Stimulated activated CD4-positive, alpha-beta T cell treated with anti-CD3 and anti-CD28 coated beads, Interleukin-2, amount 100 ng/mL, for 48 hours (primary cell): ENCODE measurements at places on chromosomes 7 and 10.
A peak's percentile ranks its signal among the peaks of the same experiment; 100 is the strongest.

GRCh38 chr7:29865526-29865925 is 59.2 kb downstream of the WIPF3 start:
- DNase-seq = no peak

DNA sequence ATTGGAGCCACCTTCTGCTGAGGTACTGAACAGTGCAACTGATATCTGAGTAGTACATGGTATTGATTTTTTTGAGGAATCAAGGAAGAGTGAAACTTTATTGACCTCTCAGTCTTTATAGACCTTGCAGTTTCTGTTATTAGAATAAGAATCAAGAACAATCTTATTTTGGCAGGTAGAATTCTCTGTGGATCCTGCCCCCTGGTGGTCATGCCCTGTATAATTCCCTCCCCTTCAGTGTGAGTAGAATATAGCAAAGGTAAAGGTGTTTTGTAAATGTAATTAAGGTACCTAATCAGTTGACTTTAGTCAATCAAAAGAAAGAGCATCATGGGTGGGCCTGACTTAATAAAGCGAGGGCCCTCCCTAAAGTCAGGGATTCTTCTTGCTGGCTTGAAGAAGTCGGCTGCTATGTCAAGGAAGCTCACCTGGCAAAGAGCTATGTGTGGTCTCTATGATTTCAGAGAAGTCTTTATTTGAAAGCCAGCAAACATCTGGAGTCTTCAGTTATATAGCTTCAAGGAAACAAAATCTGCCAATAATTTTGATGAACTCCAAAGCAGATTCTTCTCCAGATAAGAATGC is 142.8 kb downstream of the LSM5 start:
- DNase-seq = peak; percentile 33

DNA sequence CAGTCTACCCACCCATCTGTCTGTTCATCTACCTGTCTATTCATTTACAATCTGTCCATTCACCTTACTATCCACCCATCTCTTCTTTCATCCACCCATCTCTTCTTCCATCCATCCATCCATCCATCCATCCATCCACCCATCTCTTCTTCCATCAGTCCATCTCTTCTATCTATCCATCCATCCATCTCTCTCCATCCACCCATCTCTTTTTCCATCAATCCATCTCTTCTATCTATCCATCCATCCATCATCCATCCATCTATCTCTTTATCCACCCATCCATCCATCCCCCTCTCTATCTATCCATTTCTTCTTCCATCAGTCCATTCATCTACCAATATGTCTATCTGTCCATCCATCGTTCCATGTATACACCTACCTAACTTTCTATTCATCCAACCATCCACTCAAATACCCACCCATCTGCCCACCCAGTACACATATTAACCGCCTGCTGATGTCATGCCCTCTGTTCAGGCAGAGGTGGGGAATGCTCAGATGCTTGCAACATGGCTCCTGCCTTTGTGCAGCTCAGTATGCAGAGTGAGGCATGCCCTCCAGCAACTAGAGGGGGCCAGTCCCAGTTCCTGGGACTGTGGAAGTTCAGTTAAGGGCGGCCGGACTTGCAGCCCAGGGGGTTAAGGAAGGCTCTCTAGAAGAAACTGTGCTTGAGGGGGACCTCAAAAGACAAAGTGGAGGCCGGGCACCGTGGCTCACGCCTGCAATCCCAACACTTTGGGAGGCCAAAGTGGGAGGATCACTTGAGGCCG is 11.3 kb upstream of the MLXIPL start:
- DNase-seq = no peak

DNA sequence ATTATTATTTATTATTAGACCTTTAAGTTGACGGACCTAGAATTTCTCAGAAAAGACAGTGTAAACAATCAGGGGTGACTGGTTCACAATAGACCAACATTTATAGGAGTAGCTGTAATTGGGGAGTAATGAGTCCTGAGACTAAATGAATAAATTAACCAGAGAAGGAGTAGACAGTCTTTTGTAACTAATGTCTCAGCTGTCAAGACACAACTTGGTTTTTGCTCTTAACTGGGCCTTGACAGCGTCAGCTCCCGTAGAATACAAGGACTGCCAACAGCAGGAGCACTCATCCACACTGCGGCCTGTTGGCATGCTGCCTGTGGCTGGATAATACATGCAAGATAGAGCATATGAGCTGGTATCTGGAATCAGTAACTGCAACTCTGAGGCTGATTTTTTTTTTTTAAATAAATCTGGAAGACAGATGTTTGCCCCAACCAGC is 123.9 kb downstream of the CACNA2D1 start:
- no peak for DNase-seq

- no peak for DNase-seq
These were observed 3.7 kb downstream of the ANXA11 start for GRCh38 chr10:80201608-80202141.

DNA sequence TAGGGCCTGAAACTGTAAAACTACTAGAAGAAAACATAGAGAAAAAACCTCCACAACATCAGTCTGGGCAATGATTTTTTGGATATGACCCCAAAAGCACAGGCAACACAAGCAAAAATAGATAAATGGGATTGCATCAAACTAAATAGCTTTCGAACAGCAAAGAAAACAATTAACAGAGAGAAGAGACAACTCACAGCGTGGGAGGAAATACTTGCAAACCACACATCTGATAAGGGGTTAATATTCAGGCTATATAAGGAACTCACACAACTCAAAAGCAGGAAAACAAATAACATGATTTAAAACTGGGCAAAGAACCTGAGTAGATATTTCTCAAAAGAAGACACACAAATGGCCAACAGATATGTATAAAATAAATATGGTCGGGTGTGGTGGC is 7.7 kb upstream of the GSTK1 start:
- no peak for DNase-seq

DNA sequence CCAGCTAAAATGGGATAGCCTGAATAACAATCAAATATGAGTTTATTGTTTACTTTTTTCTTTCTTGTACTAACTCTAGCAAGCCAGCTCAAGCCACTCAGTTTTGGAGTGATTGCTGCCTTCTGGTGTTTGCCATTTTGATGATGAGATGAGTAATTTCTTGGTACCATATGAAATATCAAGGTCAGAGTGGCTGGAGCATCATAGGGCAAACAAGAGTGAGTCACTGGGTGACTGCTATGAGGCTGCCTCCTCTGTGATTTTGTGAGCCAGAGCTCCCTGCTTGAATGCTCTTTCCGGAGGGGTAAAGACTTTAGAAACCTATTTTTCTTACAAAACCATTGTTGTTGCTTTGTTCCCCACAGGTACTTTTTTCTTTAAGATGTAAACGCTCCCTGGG is 295.6 kb downstream of the PRKG1 start:
- no peak for DNase-seq

DNA sequence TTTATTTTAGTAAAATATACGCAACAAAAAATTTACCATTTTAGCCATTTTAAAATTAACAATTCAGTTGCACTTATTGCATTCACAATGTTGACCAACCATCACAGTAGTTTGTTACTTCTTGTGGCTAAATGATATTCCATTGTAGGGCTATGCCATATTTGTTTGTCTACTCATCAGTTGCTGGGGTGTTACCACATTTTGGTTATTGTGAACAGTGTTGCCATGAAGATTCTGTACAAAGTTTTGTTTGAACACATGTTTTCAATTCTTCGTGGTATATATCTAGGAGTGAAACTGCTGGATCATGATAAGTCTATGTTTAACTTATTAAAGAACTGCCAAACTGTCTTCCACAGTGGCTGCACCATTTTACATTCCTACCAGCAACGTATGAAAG is 46.3 kb upstream of the ZNF365 start:
- DNase-seq = no peak

- DNase-seq = no peak
These were observed 80.2 kb downstream of the FAM241B start for GRCh38 chr10:69710008-69710888.

- no peak for DNase-seq
These were observed 27.9 kb downstream of the OGDH start for GRCh38 chr7:44634187-44634838.

DNA sequence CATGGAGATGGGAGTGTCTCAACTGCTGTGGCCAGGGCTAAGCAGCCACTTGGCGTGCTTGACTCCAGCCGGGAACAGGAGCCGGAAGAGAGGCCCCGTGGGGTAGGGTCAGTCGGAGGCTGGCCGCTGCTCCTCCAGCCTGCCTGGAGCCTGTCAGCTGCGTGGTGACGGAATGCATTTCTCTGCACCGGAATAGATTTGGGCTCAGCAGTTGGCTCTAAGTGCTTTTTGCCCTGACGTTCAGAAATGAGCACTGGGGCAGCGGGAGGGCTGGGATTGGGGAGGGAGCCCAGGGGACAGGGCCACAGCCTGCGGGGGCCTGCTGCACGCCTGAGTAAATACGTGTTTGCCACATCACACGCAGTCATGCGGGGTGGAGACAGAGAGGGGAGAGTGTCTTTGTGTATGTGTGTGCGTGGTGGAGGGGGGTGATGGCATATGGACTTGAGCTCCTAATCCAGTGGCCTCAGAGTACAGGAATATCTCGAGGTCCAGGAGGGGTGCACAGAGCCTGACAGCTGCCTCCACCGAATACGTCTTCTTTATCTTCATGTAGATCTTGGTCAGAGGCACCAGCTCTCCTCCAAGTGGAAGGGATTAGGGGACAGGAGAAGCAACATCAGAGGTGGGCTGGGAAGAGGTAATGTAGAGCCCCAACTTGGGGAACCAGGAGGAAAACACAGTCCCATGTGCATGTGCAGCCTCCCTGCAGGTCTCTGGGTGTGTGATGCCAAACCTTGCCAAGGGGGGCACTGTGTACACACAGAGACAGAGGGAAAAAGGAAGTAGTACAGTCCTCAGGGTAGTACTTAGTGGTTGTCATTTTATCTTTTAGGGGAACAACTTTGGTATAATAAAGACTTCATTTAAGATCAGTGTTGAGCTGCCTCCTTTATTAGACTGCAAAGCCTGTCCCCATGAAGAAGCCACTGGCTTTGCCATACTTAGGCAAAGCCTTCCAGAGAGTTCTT is 151.4 kb downstream of the CDH23 start:
- DNase-seq = no peak

DNA sequence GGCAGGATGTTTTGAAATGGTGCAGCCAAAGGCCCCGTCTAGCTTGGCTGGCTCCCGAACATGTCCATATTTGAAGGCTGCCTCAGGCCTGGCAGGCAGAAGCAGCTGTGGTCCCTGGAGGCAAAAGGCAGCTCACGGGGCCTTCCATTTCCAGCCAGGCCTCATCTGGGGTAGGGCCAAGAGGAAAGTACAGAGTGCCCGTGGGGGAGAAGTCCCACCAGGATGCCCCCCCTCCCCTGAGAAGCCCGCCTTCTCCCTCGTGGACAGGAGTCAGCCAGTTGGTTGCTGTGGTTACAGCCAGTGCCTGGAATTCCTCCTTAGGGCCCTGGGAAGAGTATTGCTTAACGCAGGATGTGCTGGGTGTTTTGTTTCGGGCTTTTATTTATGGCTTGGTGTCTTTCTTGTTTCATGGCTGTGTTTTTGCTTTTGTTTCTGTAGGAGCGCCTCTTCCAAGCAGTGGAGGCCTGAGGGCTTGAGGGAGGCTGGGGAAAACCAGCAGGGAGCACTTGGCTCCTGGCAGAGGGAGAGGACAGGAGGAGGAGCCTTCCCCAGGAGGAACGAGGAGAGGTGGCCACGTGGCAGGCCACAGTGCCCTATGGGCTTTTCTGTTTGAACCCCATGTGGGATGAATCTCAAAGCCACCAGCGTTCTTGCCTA is 45.4 kb downstream of the CHST3 start:
- no peak for DNase-seq

DNA sequence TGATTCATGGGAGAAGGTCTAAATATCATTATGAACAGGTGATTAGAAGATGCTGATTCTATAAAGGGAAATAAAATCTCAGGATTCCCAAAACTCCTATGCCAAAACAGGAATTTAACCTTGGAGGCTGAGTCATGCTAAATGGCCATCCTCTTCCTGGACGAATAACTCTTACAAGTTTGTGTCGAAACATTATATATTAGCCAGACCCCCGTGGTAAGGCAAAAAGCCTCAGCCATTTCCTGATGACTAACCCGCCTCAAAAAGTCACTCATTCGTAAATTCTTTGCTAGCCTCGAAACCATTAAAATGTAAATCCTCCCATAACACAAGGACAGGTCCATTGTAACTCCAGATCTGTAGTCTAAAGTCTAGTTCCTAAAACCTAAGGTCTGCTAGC is 32.0 kb downstream of the CUL2 start:
- DNase-seq = no peak

DNA sequence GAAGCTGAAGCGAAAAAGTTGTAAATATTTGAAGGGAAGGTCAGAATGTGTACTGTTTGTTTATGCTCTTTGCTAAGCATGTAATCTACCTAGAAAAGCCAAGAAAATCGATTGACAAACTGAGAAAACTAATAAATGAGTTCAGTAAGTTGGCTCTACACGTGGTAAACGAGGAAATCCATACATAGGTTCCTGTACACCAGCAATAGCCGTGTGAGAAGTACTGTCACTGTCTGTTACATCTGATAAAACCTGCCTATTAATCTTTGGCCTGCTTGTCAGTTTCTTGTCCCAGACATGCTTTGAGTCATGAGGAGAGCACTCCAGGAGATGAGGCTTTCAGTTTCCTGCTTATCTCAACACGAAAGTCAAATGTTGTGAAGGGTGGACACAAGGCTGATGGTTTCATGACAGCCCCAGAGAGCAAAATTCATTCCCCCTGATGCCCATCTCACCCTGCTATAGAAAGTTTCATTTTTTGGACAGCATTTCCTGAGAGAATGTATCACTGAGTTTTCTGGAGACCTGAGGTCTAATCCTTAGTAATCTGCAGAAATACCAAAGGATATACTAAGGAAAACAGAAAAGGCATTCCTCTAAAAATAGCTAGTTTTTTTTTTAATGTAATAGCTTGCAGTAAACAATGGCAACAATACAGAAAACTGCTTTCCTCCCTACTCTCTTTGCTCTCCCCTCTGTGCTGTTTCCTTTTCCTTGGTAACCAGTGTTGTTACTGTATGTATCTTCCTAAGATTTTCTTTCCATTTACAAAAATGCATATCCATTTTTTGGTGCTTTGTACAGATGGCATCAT is 18.8 kb downstream of the BMPR1A start:
- no peak for DNase-seq

DNA sequence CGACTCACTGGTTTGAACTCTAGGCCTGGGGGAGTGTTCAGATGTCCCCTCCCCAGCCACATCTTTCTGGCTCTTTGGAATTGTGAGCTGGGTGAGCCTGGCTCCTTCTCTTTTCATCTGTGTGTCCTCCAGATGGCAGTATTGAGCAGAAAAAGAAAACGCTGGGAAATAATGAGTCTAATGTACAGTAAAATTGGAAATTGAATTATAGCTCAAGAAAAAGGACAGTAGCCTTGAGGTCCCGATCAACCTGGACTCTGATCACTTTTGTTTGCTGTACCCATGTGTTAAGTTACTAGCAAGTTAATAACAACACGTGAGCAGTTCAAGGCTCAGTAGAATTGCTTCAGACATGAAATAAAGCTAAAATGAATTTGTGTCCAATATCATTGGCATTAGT is 77.9 kb downstream of the SNX10 start:
- DNase-seq = peak; percentile 24
